Activated CD8-positive, alpha-beta T cell treated with anti-CD3 and anti-CD28 coated beads for 36 hours (primary cell): ENCODE measurements at places on chromosomes 2 and 18. TPM values are rescaled to one million over a fixed set of nuclear protein-coding genes. Genes with fewer than 3 reads are reported as not detected.
A peak's percentile ranks its signal among the peaks of the same experiment; 100 is the strongest.

DNA sequence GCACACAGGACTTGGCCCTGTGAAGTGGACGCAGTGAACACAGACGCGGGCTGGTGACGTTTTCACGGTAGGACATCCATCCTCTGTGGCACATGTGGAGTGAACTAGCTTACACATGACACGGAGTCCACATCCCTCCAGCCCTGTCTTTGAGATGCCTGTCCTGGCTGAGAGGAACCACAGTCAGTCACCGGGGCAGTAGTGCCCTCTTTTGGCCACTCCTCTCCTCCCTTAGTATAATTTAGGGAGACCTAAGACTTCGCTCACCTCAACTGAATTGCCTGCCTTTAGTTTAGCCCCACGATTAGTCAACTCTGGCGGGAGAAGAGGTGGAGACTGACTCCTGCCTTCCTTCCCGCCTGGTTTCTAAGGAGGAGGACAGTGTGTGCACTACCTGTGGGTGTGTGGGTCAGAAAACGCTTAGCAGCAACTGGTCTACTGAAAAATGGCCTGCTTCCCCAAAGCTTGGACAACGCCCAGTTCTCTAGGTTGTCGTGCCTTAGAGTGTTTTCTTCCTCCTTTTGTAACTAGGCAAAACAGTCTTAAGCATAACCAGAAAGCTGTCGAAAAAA is 70.6 kb downstream of the MBP start:
- peak overlapping the region; percentile 40 for H3K4me3 ChIP-seq
- peak overlapping the region; percentile 98 for H3K27ac ChIP-seq
- peak; percentile 28 for DNase-seq
- peaks cover 76% of the 10 kb centered on the region for H3K36me3 ChIP-seq
- H3K4me1 ChIP-seq = peaks cover 82% of the 10 kb centered on the region

DNA sequence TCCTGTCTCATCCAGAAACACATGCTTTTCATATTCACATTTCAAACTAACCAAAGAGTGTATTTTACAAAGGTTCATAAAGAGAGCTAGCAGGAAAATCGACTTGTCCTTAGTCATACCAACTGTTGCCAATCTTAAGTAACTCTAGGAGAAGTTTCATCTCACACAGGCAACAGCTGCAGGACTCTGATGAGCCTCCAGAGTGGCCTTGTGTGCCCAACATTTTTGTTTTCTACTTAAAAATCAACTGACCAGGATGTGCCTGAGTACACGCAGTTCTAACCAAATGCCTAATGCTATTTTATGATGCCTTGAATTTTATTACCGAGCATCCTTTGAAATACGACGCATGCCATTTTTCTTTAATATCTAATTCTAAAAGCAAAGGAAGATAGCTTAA is 595.9 kb upstream of the LRRTM4 start:
- DNase-seq = no peak
- no peaks in the 10 kb centered on the region for H3K27me3 ChIP-seq

The ERBB4 gene
- not detected for total RNA-seq

DNA sequence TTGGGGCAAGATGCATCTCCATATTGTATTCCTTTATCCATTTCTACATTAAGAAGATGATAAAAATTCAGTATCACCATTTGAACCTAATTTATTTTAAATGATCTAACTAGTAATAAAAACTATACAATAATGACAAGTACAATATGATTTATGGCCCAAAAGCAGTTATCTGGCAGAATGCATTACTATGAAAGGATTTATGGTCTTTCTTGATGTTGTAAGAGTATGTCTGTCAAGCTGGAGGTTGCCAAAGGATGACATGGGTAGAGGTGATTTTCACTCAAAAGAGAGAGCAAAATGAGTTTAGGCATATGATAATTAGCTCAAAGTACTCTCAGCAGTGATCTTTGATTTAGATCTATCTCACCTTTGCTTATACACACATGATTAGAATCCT is 54.2 kb upstream of the MAP2 start:
- H3K27me3 ChIP-seq = no peaks in the 10 kb centered on the region
- no peaks in the 10 kb centered on the region for H3K4me1 ChIP-seq
- DNase-seq = no peak

GRCh38 chr18:25646971-25647370 is 295.0 kb upstream of the ZNF521 start:
- no peaks in the 10 kb centered on the region for H3K4me1 ChIP-seq
- no peaks in the 10 kb centered on the region for H3K36me3 ChIP-seq
- no peak overlapping the region for H3K4me3 ChIP-seq
- no peak overlapping the region for H3K27ac ChIP-seq
- no peak for DNase-seq

DNA sequence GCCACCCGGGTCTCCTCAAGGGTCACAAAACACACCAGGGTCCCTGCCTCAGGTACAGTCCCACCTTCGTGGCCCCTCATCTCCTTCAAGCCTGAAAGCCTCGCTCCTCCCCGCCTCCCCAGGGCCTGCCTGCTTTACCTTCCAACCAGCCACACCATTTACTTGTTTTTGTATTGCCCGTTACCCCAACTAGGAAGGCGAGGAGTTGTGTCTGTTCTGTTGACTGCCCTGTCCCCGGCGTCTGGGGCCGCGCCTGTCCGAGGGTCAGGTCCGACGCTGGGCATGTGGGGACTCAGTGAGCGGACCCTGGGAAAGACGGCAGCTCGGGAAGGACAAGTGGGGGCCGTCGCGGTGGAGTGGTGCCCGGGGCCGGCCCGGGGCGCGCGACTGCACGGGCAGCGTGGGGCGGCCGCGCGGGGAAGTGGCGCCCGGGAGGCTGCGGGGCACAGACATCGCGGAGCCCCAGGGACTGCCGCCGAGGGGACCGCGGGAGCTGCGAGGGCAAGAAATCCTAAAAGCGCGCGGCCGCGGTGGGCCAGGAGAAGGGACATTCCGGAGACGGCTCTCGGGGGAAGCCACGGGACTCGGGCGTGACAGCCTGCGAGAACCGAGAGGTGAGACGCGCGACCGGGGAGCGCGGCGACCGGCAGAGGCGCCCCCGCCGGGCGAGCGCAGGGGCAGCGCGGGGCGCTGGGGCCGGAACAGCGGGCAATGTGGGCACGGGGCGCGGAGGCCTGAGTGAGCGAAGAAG is 797 bp upstream of the GRHL1 start:
- peaks cover 2% of the 10 kb centered on the region for H3K4me1 ChIP-seq
- peaks cover 47% of the 10 kb centered on the region for H3K27me3 ChIP-seq
- no peak overlapping the region for H3K27ac ChIP-seq
- H3K4me3 ChIP-seq = peak overlapping the region; percentile 65
- peak; percentile 52 for DNase-seq

The EFHD1 gene
- 0.70 TPM for total RNA-seq

DNA sequence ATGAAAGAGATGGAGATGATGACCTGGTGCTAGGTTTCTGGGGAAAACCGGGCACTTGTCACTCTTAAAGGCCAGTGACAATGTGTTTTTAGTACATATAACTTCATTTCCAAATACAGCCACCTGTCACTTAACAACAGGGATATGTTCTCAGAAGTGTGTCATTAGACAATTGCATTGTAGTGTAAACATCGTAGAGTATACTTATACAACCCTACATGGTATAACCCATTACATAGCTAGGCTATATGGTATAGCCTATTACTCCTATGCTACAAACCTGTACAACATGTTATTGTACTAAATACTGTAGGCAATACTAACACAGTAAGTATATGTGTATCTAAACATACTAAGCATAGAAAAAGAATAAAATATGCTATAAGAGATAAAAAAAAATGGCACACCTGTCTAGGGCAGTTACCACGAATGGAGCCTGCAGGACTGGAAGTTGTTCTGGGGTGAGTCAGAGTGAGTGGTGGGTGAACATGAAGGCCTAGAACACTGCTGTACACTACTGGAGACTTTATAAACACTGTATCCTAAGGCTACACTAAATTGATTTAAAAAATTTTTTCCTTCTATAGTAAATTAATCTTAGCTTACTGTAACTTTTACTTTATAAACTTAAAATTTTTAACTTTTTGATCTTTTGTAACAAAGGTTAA is 123.2 kb downstream of the THADA start:
- no peaks in the 10 kb centered on the region for H3K27me3 ChIP-seq
- H3K4me1 ChIP-seq = no peaks in the 10 kb centered on the region
- no peak overlapping the region for H3K4me3 ChIP-seq
- peaks cover 2% of the 10 kb centered on the region for H3K36me3 ChIP-seq
- DNase-seq = no peak
- H3K27ac ChIP-seq = no peak overlapping the region

DNA sequence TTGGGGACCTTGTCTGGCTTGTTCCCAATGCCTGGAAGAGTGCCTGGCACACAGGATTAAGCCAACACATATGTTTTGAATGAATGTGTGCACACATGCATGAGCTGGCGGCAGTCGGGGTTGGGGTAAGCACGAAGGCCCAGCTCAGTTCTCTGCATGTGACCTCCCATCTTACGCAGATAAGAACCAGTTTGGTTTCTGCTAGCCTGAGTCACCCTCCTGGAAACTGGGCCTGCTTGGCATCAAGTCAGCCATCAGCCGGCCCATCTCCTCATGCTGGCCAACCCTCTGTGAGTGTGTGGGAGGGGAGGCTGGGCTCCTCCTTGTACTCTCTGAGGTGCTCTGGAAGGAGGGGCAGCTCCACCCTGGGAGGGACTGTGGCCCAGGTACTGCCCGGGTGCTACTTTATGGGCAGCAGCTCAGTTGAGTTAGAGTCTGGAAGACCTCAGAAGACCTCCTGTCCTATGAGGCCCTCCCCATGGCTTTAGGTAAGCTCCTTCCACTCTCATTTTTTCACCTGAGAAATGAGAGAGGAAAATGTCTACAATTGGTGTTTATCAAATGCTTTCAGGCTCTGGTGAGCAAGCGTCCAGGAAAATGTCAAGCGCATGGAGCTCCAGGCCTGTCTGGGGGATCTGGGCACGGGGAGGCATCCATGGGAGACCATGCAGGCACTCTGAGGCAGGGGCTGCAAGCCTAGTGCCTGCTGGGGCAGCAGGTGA is 9.7 kb upstream of the IL1RN start:
- peak overlapping the region; percentile 44 for H3K27ac ChIP-seq
- DNase-seq = peak; percentile 80
- peaks cover 20% of the 10 kb centered on the region for H3K4me1 ChIP-seq
- H3K36me3 ChIP-seq = no peaks in the 10 kb centered on the region

GRCh38 chr2:219627103-219628100 is at the start of gene SLC4A3:
Gene SLC4A3, plus strand, starts transcription at chr2:219627630. Its CDS starts 363 bp downstream, at chr2:219627993.
- DNase-seq = no peak
- peaks cover 19% of the 10 kb centered on the region for H3K27me3 ChIP-seq
- H3K27ac ChIP-seq = no peak within 1 kb of the TSS
- no peaks in the 10 kb centered on the region for H3K36me3 ChIP-seq
- H3K4me1 ChIP-seq = no peaks in the 10 kb centered on the region

The LBX2 gene
- total RNA-seq = 0.36 TPM

DNA sequence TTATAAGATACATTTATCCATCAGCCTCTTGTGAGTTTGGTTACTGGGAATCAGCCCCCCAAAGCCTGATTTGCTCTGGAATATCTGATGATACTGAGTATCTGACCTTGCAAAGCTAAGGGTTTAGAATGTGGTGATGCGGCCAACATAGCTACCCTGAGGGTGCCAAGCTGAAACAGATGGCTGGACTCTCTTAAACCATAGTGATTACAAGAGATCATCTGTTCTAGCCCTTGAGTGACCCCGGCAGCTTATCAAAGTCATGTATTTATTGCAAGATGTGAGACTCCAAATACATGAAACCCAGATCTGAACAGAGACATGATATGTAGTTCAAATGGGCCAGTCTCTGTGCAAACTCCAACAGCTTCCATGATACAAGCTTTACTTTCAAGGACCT is 78.2 kb upstream of the CABLES1 start:
- H3K36me3 ChIP-seq = no peaks in the 10 kb centered on the region
- H3K4me3 ChIP-seq = no peak overlapping the region
- H3K27me3 ChIP-seq = no peaks in the 10 kb centered on the region
- no peak for DNase-seq
- no peak overlapping the region for H3K27ac ChIP-seq

- no peaks in the 10 kb centered on the region for H3K36me3 ChIP-seq
- no peak overlapping the region for H3K27ac ChIP-seq
- no peaks in the 10 kb centered on the region for H3K4me1 ChIP-seq
- H3K4me3 ChIP-seq = no peak overlapping the region
- DNase-seq = no peak
These were observed 81.0 kb upstream of the TMEM17 start for GRCh38 chr2:62586981-62587380.

The ZNF519 gene
- total RNA-seq = 14.9 TPM

DNA sequence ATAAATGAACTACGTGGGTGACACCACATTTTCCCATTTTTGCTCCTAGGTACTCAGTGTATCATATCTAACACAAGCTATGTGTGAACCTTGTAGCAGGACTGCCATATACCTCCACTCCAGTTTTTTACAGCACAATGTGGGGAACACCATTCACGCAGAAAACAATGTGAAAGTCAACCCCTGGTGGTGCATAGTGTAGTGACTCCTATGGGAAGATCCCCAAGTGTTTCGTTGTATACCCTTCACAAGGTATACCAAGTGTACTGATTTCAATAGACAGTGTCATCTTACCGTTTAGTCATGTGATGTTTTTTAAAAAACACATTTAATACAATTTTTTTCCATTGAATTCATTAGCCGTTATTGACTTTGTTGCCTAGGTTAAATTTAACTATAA is 68.1 kb downstream of the ANKRD12 start:
- H3K4me3 ChIP-seq = no peak overlapping the region
- no peaks in the 10 kb centered on the region for H3K27me3 ChIP-seq
